Left kidney (tissue), 8 donors: ENCODE measurements at places on chromosomes 2 and 18.

- no peak for DNase-seq
Measured at GRCh38 chr2:110802208-110802932, 70.0 kb downstream of the ACOXL start.

GRCh38 chr2:152925547-152926448 is 207.4 kb downstream of the ARL6IP6 start:
- DNase-seq, result peak; percentile 43

GRCh38 chr2:75499534-75499933 is 61.2 kb downstream of the EVA1A start:
- no peak for DNase-seq

GRCh38 chr2:156332534-156333273 is at the start of gene NR4A2:
Gene NR4A2, minus strand, starts transcription at chr2:156332721. Its CDS starts 2,535 bp downstream, at chr2:156330186.
- DNase-seq, result peak; percentile 62
